Stimulated activated CD8-positive, alpha-beta memory T cell treated with anti-CD3 and anti-CD28 coated beads, Interleukin-2, amount 100 ng/mL, for 1 hour (primary cell): ENCODE measurements at places on chromosomes 2 and 18.

- DNase-seq = no peak
Measured at GRCh38 chr2:127675331-127676261, at the start of gene LIMS2. LIMS2 (minus strand) TSS chr2:127675530; CDS start chr2:127675024, 506 bp downstream.

- no peak for DNase-seq
Measured at GRCh38 chr2:213238753-213239495, 45.3 kb upstream of the SPAG16 start.

GRCh38 chr2:101883860-101884259 is 107.9 kb upstream of the IL1R2 start:
- no peak for DNase-seq

DNA sequence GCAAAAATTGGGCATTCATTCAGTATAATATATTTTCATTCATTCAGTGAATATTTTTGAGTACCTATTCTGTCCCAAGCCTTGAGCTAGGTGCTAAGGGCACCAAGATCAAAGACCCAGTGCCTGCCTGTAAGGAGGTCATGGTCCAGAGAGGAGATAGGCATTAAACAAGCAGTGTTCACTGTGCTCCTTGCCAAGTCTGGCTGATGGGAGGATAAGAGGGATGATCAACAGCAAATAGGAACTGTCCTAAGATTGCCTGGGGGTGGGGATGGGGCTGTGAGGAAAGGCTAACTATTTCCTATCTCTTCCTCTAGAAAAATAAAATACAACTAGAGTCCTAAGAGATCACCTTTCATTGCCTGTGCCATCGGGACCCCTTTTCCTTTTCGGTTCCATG is 60.4 kb downstream of the SETBP1 start:
- DNase-seq = no peak

DNA sequence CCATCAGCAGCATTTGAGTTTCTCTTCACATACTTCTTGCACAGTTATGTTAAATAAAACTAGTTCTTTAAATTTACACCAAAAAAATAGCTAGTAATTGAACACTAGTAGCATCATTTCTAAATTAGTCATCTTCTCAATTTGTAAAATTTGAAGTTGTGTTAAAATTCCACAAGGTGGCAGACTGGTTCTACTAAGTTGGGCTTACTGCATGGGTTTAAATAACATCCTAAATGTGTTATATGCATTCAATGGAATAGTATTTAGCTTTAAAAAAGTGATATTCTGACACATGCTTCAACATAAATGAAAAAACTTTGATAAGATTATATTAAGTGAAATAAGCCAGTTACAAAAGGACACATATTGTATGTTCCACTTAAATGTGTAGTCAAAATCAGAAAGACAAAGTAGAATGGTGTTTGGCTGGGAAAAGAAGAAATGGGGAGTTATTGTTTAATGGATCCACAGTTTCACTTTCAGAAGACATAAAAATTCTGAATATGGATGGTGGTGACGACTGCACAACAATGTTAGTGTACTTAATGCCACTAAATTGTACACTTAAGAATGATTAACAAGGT is 28.7 kb upstream of the RPRD1A start:
- no peak for DNase-seq

DNA sequence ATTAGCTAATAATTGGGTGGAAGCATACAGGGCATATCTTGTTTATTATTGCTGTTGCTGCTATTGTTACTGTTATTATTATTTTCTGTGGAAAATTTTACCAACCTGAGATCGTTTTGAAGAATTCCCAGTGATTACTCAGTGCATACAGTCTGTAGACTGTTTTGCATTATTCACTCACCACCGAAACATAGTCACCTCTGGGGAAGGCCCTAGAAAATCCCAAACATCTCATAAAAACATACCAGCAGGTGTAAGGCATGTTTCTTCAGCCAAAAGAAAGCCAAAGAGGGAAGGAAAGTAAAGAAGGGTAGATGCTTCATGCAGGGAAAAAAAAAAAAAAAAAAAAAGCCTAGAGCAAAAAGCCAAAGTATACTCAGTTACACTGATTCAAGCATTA is 647.7 kb downstream of the BCL11A start:
- DNase-seq = no peak

DNA sequence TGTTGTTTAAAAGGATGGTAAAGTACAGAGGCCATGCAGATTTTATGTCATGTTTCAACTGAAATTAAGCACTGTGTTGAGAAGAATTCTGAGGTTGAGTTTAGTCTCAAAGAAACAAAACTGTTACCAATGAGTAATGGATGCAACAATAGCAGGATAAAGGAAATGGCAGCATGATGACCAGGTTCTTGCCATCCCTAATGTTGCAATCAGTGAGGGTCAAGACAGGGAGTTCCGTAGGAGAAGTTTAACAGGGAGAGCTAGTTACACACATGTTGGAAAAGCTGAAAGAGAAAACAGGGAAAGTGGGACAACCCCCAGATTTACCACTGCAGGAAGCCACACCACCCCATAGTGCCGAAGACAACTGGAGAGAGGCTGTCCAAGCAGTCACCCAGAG is 343.8 kb upstream of the EPHA4 start:
- DNase-seq = no peak

DNA sequence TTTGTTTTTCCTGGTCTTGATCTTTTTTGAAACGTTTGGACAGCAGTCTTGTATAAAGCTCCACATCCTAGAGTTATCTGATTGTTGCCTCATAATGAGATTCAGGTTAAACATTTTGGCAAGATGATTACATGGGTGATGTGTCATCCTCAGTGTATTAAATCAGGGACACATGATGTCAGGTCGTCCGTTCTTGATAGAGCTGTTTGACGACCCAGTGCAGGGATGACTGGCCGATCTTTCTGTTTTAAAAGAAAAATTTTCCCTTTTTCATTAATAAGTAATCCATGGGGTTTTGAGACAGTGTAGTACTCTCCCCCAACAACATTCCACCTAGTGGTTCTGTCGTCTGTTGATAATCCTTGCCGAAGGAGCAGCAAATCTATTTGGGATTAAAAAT is 44.5 kb upstream of the SERPINB2 start:
- DNase-seq = no peak

GRCh38 chr2:98772536-98772935 is 41.6 kb upstream of the MGAT4A start:
- DNase-seq = no peak
